ENCODE measurements at places on chromosomes 3 and 15.
A peak's percentile ranks its signal among the peaks of the same experiment; 100 is the strongest.

- DNase-seq, result no peak
Measured at GRCh38 chr3:127034990-127035652, 52.2 kb downstream of the PLXNA1 start.

DNA sequence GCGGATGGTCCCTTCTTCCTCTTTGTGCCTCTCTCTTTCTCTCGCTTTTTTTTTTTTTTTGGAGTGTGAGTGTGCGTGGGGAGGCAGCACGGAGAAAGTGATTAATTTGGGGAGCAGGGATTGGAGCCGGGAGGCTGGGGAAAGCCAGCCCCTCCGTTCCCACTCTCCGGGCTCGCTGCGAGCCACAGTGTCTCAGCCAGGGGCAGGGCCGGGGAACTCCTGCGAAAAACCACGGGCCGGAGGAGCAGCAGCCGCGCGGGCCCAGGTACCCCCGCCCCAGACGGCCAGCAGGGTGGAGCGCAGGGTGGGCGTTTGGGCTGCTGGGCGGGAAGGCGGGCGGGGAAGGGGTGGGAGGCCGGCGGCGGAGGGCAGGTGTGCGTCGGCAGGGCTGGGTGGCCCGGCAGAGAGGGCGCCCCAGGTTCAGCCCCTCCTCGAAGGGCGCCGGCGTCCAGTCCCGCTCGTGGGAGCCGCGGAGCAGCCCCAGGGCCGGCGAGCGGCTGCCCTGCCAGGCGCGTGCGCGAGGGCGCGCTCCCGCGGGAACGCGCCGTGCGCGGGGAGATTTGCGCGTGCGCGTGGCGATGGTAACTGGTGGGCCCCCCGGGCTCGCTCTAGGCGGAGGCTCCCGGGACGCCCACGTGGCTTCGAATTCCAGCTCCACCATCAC is 1.4 kb downstream of the CHL1 start:
- DNase-seq, result no peak

- no peak for DNase-seq
Measured at GRCh38 chr3:146709969-146710368, 104.8 kb upstream of the PLSCR5 start.

DNA sequence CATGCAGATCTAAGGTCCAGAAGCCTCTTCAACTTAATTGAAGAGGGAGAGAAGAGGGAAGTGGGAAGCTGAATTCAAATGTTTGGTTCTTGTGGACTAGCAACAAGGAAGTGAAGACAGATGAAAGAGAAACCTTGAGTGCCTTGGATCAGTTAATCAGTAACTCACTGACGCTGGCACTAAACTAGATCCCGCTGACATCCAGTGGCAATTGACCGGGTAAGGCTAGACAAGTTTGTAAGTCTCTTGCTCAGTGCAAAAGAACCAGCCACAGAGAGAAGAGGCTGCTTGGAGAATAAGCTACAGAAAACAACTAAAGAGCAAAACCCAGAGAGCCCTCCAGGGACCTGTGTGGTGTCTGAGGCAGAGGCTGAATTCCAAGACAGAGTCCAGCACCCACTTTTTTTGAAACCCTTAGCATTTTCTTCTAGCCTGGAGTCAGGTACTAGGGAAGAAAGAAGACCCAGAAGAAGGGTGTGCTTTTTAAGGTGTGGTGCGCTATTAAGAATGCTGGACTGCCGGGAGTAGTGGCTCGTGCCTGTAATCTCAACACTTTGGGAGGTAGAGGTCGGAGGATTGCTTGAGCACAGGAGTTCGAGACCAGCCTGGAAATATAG is 6.9 kb downstream of the PLCH1 start:
- DNase-seq, result peak; percentile 82

DNA sequence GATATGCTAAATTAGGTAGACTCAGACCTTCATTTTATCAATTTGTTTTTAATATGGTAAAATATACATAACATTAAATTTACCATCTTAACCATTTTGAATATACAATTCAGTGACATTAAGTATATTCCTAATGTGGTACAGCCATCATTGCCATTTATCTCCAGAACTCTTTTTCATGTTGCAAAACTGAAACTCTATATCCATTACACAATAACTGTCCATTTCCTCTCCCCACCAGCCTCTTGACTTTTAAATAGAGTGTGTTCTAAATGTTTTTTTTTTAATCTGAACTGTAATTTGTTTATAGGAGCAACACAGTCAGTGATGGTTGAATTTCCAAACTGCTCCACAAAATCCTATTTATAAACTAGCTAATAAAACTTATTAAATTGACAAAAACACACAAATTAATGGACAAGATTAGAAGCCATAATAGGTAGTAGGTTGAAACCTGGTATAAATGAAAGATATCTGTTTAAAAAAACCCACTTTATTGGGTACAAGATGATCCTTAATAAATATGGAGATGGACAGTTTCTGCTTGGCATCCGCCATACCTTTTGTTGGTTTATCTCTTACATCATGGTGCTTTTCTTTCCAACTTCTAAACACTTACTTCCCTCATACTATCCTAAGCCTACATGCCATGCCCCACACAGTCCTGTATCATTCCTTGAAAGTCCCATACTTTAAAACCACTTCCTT is 142.4 kb downstream of the ZPLD1 start:
- no peak for DNase-seq

DNA sequence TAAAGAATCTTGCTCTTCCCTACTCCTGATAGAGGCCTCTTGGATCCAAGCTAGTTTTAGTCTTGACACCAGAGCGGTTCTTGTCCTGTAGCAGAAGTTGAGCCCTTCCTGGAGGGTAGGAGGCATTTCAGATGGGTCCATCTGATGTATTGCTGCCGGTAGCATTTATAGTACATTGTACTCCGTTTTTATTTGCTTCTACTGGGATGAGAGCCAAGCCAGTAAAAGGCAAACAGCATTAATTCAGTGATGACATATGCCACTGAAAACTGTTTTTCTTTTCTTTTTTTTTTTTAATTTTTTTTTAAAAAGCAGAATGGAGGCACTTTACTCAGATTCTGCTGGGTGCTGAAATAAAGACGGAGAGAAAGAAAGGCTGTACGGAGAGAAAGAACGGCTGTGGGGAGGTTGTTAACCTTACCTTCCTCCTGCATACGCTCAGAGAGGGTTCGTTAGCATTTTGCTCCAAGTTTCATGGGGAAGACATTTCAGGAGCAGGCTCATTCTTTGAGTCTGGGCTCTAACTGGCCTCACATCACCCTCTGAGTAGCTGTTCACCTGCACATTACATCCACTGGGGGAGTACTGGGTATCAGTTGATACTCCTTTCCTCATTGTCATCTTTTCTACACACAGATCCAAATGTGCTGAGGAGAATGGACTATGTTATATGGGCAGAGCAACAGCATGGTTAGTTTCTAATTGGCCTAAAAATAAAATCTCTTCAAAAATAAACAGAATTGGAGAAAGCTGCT is 161.5 kb downstream of the FEZF2 start:
- DNase-seq, result no peak

DNA sequence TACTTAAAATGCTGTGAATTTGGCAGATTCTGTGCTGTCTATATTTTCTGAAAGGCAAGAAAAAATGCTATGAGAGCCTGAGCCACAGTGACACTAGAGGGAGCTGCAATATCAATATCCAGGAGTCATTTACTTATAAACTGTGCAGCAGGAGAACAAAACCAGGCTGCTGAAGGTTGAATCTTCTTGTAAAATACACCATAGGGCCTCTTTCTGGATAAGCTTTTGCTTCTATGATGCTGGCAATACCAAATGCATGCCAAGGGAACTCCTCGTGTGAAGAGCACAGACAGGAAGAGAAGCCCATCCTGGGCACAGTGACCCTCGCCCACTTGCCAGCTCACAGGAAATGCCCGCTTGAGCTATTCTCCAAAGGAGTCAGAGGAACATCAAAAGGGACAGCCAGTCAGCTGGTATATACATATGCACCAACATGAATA is 48.0 kb upstream of the TSPAN3 start:
- DNase-seq, result peak; percentile 64

DNA sequence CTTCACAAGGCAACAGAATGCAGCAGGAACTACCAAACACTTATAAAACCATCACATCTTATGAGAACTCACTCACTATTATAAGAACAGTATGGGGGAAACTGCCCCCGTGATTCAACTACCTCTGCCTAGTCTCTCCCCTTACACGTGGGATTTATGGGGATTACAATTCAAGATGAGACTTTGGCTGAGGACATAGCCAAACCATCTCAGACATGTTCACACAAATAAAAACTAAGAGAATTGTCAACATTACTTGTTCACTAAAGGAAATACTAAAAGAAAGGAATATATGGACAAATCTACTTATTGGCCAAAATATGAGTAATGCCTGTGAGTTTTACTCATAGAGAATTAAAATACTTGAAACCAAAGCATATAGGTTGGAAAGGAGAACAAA is 505.1 kb downstream of the IGSF11 start:
- no peak for DNase-seq

DNA sequence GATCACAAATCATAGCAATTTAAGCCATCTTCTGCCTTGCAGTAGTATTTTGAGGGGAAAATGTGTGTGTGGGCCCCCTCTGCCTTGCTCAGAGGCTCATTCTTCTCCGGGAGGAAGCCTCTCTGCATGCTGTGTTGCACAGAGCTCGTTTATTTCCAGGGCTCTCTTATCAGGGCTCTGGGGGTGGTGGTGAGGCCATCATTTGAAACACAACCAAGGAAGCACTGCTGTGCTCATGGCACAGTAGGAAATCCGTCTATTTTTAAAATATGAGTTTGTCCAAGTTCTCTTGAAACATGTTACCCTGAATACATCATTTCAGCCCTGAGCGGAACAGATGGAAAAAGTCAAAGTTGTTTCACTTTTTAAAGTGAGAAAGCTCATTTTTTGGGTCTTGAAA is 369.0 kb upstream of the CFAP20DC start:
- DNase-seq, result no peak

DNA sequence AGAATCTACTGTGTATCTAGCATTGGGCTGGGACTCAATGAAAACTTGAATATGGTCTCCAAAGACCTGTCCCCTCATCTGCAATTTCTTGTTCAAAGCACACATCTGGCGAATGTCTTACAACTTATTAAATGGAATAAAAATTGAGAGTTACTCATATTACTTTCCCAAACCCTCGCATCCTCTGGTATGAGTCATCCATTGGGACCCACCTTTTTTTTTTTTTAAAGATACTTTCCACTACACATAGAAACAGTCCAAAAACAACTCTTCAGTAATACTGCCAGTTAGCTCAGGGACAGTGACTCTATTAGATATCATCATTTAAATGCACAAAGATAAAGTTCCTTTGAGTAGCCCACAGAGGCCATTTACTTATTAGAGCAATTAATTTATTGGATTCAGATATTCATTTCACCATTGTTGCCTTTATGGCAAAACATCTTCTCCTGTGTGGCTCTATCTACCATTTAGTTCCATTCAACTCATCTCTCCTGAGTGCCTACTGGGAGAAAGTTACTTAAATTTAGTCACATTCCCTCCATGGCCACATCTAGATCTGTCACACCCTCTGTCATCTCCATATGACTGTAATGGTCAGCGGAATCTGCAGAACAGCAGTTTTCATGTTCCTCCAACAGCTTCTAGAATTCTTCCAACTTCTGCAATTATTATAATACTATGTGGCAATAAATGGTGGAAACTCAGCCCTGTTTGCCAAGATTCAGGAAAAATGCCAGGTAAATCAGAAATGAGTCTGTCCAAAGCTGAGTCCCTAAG is 77.9 kb upstream of the ARHGEF3 start:
- no peak for DNase-seq

GRCh38 chr3:70556056-70556455 is 243.6 kb upstream of the MDFIC2 start:
- DNase-seq, result no peak

DNA sequence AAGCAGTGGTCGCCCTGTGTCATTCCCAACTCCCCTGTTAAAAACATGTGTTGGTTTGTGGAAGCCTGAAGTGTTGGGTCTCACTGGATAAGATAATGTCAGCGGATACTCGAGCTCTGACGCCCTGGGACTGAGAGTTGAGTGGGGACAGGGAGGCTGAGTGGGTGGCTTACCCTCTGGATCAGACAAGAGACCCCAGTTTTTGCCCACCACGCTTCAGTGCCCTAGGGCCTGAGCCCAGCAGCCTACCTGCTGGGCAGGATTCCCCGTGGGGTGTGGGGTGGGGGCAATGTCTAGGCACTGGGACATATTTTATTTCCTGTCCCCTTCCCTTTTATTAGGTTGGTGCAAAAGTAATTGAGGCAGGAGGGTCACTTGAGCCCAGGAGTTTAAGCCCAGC is 75.0 kb downstream of the SMAD6 start:
- DNase-seq, result no peak

GRCh38 chr3:229183-229661 is 32.7 kb downstream of the CHL1 start:
- no peak for DNase-seq

DNA sequence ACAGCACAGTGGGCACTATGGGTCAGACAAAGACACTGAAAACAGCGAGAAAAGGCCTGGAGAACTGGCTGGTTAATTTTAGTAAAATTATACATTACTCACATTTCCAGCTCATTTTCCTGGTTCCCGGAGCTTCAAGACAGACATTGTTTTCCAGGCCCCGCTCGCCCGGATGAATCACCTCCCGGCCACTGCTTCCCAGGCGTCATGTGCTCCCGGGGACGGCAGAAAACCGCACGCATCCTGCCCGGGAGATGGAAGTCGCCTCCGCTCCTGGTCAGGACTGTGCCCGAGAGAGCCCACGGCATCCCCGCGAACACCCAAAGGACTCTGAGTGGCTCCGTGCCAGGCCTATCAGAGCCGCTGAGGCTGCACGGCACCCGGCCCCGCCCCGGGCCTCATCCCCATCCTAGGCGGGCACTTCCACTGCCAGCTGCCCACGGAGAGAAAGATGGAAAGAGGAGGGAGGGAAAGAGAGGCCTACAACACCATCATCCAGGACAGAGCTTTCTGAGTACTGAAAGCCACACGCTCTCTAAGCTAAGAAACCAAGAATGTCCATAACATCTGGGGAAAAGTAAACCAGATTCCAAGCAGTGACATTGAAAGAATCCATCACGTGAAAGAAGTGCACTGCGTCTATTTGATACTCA is 75.1 kb downstream of the VGLL4 start:
- DNase-seq, result peak; percentile 63

DNA sequence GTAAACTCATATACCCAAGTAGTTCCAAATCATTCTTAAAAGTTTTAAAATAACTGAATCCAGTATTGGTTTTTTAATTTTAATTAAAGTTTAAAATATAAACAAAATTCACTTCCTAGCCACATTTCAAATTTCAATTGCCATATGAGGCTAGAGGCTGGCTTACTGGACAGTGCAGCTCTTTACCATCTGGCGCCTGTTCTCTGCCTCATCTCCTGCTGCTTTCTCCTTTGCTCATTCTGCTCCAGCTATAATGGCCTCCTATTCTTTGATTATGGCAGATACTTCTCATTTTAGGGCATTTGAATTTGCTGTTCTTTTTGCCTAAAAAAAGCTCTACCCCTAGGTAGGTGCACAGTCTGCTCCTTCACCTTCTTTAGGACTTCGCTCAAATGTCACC is 19.1 kb downstream of the ARMC8 start:
- DNase-seq, result no peak

- no peak for DNase-seq
Measured at GRCh38 chr3:161163297-161163696, 57.8 kb upstream of the NMD3 start.

- DNase-seq, result no peak
Measured at GRCh38 chr15:71301958-71302621, 186.8 kb downstream of the THSD4 start.

Data from mucosa of gallbladder (tissue), 1 donor.